ENCODE measurements at places on chromosomes 11 and 22.

DNA sequence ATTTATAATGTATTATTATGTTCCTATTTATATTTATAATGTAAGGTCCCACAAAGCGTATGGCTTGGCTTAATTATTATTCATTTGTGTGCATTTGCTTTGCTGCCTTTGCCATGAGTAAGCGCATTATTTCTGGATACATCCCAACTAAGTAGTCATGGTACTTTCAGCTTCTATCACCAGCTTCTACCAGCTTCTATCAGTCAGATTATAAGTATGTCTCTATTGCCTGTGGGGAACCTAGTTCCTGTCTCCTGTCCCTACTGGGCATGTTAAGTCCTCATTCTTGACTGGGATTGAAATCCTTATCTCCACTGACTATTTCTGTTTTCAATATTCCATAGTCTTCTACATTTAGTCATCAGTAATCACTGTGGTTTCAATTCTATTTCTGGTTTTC is 33.5 kb upstream of the OR10W1 start:
- no peak for DNase-seq

- DNase-seq, result no peak
Measured at GRCh38 chr11:76838678-76839068, 22.0 kb upstream of the ACER3 start.

DNA sequence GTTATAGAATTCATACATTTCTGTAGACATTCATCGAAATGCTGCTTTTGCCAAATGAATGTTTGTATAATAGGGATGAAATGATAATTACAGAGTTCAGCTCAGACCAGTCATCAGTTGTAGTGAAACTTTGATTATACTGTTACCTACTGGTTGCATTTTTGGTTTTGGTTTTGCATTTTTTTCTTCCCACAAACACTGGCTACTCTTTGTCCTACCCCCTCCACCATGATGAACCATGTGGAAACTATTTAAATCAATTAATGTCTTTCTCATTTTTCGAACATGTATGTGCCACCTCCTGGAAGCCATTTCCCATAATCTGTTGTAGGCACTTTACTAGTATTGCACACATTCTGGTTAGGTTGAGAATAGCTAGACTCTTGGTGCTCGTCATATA is 75.3 kb upstream of the MTNR1B start:
- no peak for DNase-seq

GRCh38 chr11:107547961-107548360 is 17.6 kb downstream of the ALKBH8 start:
- no peak for DNase-seq

DNA sequence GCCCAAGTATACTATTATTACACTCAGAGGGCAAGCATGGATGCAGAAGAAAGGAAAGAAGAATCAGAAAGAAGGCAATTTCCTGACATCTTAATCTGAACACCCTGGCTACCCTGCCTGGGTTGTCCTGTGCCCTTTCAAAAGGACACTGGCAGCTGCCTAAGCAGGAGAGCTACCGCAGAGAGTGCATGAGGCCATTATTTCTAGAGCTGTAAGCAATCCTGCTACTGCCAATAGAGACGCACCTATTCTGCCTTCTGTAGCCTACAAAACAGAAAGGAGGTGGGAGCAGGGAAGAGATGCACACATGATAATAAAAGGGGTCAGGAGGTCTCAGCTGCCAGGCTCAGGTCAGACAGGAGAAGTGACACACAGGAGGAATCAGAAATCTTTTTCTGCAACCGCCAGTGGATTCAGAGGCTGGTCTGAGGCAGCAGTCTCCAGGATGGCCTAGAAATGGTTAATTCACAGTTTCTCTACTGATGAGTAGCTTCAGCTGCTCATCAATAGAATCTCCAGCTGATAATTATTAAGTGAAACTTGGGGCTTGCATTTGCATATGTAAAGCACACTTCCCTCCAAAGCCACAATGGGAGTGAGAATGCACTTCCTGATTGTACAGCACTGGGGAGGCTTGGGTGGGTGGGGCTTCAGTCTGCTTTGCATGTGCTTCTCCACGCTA is 253.9 kb downstream of the LARGE1 start:
- no peak for DNase-seq

GRCh38 chr11:7673724-7674434 is 579 bp upstream of the CYB5R2 start:
- DNase-seq, result no peak

- DNase-seq, result no peak
Measured at GRCh38 chr11:17634776-17635550, 84.4 kb upstream of the MYOD1 start.

DNA sequence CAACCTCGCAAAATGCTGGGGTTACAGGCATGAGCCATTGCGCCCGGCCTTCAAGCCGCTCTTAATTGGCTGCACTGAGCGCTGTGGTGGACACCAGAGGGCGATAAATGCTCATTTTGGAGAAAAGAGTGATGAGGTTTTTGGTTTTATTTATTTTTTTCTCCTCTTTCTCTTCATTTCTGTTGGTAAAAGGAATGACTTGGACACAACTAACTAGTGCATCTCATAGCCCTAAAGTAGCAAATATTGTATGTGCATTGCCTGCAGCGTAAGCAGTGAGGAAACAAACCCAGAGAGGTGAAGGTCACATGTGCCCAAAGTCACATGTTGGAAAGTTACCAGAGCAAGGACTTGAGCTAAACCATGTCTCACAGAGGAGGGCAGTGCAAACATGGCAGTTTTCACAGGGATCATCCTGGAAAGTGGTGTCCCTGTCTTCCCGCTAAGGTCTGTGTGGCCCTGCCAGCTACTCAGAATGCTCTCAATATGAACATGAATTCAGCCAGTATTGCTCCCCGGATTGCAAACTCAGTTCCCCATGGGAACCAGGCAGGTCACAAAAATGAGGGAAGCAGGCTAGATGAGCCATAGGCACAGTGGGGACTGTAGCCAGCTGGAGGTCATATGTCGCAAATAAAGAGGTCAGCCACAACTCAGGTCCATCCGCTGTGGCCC is 8.6 kb upstream of the CD82 start:
- DNase-seq, result peak; percentile 77

DNA sequence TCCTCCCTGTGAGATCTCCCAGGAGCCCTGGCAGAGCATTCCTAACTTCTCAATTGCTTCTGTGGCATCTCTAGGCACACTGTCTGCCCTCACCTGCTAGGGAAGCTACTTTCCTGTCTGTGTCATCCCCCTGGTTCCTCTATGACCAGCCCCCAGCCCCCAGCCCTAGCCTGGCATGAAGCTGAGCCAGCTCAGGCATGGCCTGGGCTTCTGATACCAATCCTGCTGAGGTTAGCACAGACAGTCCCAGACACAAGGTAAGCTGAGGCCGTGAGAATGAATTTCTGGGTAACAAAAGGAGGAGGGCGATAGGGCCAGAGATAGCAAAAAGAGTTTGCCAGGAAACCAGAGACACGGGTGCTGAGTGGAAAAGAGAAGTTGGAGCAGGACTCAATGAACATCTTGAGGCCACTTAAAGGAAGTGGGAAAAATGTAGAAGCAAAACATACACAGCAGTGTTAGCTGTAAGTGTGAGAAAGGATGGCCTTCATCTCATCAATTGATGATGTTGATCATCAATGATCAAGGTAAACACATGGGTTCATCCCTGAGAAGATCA is 87.6 kb upstream of the PICALM start:
- no peak for DNase-seq
